ENCODE measurements at places on chromosomes 4 and X.

DNA sequence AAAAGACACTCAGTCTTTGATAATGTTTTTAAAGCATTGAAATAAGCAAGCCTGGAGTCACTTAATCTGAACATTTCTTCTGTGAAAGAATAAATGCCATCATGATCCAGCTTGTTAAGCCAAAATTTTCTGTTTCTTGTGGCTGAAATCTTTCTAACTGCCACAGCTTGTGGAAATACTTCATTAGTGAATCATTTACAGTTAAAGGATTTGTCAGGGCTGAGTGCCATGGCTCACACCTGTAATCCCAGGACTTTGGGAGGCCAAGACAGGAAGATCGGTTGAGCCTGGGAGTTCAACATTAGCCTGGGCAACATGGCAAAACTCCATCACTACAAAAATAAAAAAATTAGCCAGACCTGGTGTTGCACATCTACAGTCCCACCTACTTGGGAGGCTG lies 93.3 kb upstream of the PDE5A start:
- no peak for DNase-seq

DNA sequence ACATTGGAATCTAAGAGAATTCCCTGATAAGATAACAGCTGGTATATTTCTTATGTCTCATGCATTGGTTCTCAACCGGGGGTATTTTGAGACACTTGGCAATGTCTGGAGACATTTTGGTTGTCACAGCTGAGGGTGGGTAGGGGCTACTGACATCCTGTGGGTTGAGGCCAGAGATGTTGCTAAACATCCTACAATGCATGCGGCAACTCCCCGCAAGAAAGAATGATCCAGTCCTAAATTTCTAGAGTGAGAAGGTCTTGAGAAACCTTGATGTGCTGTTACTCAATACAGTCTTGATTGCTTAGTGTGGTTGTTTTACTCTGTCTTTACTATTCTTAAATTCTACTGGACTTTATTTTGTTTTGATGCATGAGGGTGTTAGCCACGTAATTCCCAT lies 287.2 kb downstream of the FRMPD4 start:
- DNase-seq, result no peak

DNA sequence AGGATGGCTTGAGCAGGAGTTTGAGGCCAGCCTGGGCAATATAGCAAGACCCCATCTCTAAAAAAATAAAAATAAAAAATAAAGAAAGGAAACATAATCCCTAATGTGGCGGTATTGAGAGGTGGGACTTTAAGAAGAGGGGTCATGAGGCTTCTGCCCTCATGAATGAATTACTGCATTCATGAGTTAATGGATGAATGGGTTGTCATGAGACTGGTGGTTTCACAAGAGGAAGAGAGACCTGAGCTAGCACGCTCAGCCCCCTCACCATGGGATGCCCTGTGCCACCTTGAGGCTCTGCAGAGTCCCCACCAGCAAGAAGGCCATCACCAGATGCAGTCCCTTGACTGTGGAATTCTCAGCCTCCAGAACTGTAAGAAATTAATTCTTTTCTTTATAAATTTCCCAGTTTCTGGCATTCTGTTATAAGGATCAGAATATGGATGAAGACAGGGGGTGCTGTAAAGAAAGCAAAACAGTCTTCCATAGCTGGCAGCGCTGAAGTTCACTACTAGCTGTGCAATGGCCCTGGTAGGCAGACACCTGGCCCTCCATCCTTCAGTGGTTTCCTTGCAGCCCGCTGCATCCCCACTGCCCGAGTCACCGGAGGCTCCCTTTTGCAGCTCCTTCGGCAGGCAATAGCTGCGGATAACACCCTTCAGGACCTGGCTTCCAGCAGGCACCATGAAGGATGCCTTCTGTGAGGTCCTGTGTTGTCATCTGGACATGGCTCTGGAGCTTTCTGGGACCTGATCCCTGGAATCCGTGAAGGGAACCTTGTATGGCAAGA lies 44.8 kb upstream of the NSG1 start:
- DNase-seq, result no peak

GRCh38 chrX:16552546-16552945 lies 97.4 kb upstream of the S100G start:
- DNase-seq, result no peak

GRCh38 chr4:97185233-97185632 lies 958.0 kb downstream of the STPG2 start:
- DNase-seq, result no peak

- no peak for DNase-seq
Measured at GRCh38 chr4:74946196-74946595, 13.3 kb downstream of the PARM1 start.

- no peak for DNase-seq
Measured at GRCh38 chr4:76836860-76837562, 60.9 kb downstream of the SOWAHB start.

- no peak for DNase-seq
Measured at GRCh38 chr4:186018784-186019183, 50.2 kb upstream of the TLR3 start.

DNA sequence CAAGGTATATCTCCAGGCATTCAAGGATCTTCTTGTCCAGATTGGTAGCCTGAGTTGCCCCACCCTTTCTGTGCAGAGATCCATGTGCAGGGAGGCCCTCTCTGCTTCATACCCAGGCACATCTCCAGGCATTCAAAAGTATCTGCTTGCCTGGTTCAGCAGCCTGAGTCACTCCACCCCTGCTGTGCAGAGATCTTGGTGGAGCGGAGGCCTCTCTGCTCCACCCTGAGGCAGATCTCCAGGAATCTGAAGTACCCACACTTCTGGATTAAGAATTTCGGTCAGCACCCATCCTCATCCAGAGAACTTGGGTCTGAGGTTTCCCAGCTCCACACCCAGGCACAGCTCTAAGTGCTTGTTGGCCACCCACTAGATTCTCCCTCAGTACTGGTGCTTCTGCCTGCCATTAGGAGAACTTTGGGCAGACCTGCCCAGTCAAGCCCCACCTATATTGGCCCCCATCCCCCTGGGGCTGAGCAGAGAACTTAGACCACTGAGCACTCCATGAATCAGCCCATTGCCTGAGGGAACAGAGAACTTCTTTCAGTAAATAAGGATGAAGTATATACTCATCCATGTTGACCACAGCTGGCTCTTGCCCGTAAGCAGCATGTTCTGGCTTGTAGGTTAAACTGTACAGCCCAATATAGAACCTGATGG lies 199.5 kb upstream of the ZCCHC13 start:
- DNase-seq, result no peak

- DNase-seq, result no peak
Measured at GRCh38 chr4:71338846-71339593, at the start of gene SLC4A4. TSS of gene SLC4A4 (plus strand) at chr4:71339020.

GRCh38 chr4:26772096-26772873 lies 88.4 kb upstream of the STIM2 start:
- no peak for DNase-seq

DNA sequence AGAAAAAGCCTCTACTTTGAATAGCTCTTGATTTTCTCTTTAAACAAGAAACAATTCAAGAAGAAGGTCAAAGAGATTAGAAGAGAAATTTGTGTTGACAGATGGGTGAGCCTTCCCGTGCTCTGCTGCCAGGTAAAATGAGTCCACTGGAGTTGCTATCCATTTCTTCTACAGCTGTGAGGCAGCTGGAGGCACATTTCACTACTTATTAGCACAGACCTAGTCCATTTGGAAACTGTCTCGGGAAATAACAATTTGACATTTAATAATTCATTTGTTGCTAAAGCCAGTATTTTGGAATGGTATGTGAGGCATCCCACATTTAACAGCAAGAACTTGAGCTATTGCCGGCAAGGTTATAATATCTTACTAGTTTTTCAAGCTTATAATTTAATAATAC lies 396.8 kb upstream of the GRIA3 start:
- no peak for DNase-seq

- DNase-seq, result no peak
Measured at GRCh38 chr4:126701756-126702155, 931.0 kb upstream of the INTU start.

DNA sequence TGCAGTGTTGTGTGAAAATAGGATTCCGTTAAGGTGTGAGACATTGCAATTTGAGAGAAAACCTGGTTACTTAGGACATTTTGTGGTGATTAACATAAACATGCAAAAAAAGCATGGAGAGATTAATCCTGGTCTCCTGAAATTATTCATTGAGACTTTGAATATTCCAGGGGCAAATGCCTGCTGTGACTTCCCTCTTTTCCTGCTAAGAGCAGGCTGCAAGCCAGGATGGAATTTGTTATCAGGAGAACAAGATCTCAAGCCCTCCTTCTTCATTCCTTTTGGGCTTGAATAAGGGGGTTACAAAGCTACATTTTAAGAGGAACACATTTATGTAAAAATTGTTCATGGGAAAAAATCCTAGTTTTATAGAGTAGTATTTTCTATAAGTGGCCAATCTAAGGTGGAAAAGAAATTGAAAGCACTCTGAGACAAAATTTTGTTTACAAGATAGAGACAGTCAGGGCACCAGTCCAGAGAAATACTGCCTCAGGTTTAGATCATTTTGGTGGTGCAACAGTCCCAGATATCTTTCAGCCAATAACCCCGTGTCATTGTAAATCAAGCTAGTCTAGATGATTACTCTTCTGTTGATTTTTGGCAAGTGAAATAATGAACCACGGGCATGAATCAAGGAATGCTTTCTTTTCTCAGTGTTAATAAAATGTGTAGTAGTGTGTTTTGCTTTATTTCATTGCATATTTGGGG lies 1528.3 kb upstream of the AGA start:
- DNase-seq, result no peak

- DNase-seq, result no peak
Measured at GRCh38 chrX:69232945-69233344, 67.7 kb upstream of the PJA1 start.

DNA sequence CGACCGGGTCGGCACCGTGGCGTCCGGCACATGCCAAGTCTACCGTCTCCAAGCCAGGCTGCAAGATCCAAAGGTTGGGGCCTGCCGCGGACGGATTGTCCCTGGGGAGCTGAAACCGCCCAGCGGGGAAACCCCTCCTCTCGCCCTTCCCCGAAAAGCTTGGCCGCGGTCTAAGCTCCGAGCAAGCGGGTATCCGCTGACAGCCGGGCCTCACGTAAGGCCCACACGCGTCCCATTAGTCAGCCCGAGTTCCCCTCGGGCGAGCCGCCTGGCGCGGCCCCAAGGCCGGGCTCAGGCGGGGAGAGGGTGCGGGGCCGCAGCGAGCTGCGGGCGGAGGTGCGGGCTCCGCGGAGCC lies 6.8 kb upstream of the BCOR start:
- no peak for DNase-seq

- DNase-seq, result no peak
Measured at GRCh38 chr4:8472689-8473197, 32.2 kb downstream of the TRMT44 start.

GRCh38 chr4:88007304-88008121 lies at the start of gene PKD2:
TSS of gene PKD2 (plus strand) at chr4:88007635. CDS start at chr4:88007734, 99 bp downstream.
- no peak for DNase-seq

DNA sequence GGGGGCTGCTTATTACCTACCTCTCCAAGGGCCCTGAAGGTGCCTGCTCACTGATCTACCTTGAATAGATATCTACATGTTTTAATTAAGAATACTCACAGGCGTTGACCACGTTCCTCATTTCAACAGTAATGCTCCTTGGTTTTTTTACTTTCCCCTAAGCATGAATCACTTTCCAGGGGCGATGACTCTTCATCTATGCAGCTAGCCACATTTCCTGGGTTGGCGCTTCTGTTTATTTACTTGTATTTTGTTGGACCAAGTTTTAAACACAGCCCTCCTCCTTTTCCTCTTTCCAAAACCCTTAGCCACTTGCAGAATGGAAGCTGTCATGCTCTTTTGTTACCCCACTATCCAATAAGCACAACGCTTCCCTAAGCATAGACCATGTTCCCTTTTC lies 50.8 kb downstream of the CBLL2 start:
- DNase-seq, result no peak

DNA sequence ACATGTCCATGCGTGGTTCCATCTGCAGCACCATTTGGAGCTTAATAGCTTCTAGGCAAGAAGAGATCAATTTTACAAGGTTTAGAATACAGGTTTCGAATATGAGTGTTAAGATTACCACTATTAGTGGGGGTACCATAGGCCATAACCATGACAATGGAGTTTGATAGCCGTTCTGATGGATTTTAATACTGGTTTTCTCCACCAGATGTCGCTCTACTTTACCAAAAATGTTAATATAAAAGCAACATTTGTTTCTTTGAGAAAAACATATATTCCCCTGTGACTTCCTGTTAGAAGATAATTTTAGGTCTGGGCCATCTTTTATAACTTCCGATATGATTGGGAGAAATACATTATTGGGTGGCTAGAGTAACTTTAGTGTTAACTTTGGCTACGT lies 499.7 kb upstream of the POU3F4 start:
- no peak for DNase-seq

- DNase-seq, result no peak
Measured at GRCh38 chrX:19019996-19020395, 36.1 kb upstream of the PHKA2 start.

GRCh38 chr4:146814750-146815149 lies 130.9 kb downstream of the TTC29 start:
- no peak for DNase-seq

- no peak for DNase-seq
Measured at GRCh38 chrX:124476562-124476961, 130.2 kb downstream of the SH2D1A start.

DNA sequence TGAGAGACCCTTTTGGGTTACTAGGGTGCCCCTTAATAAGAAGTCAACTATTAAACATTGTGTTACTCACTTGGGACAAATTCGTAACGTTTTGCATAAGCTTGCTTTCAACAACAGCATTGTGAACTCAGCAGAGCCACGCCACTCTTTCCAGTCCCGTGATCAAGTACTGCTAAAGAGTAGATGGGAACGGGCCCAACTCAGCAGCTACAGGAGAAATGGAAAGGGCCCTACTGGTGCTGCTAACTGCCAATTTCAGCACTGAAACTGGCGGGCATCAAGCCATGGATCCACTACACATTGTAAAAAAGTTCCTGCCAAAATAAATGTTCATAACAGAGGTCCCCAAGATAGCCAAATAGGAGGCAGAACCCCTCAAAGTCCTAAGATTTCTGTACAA lies 19.0 kb upstream of the DHX15 start:
- DNase-seq, result no peak

DNA sequence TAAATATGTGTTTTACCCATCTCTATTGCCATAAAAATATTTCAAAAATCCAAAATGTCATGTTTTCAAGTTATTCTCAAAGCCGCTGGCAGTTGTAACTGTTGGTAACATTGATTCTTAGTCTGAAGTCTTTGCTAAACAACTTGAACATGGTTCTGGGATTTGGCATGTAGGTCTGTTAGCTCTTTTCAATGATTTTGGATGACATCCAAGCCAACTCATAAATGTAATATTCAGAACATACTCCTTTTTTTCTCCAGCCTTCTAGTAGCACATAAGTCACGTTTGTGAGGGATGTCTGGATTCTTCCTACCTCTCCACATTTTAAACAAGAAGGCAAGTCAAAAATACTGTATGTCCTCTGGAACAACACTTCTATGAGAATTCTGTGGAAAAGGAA lies 305.3 kb downstream of the PRR32 start:
- no peak for DNase-seq

DNA sequence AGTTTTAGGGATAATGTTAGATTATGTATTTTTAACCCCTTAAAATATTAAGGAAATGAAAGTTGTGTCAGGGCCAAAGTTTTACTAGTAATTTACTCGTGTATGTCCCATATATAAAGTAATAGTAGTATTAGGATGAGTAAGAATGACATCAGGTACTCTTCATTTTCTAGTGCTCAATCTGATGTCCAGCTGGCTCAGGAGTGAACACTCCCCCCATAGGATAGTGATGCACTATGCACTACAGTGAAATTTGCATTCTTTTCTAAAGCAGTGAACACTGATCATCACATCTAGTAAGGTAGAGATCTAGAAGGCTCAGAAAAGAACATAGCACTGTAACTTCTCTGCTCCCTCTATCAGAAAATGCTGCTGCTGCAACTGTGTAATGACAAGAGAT lies 409.7 kb downstream of the GLUD2 start:
- DNase-seq, result no peak
